ENCODE measurements at places on chromosomes 7 and 10.

DNA sequence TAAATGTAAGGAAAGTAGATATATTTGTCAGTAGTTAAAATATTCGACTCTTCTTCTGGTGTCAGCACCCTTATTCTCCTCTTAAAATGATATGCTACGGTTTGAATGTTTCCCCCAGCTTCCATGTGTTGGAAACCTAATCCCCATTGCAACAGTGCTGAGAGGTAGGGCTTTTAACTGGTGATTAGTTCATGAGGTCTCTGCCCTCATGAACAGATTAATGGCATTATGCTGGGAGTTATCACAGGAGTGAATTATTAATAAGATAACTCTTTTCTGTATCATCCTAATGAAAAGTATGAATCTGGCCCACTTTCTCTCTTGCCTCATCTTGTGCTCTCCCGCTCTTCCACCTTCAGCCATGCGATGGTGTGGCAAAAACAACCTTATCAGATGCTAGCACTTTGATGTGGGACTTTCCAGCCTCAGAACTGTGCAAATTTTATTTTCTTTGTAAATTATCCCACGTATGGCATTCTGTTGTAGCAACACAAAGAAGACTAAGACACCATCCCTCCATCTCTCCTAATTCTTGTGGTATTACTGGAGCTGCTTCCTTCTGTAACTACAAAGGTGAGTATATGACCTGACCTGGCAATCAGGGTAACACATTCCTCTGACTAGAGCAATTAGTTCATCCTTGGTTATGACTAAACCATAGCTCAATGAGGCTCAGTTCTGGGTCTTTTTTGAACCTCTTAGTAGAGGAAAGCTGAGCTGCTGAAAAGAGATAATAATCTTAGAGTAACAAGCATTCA, 171.1 kb upstream of the TMEM196 start:
- DNase-seq, result no peak

- DNase-seq, result no peak
Measured at GRCh38 chr7:131038153-131038552, 289.5 kb upstream of the MKLN1 start.

DNA sequence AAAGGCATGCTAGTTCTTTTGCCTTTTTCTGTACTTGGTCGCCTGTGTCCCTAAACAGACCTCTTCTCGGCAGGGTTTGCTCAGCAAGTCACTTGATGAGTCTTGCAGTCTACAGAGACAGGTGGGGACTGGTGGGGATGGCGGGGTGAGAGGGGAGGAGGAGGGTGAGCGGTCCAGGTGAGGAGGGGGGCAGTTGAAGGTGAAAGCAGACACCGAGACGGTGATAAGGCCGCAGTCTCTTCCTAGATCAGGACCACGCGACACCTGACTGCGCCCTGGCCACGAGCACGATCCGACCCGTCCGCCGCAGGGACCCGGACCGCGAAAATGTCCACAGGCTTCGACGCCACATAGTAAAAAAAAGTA, 566 bp downstream of the ASNS start:
- no peak for DNase-seq

DNA sequence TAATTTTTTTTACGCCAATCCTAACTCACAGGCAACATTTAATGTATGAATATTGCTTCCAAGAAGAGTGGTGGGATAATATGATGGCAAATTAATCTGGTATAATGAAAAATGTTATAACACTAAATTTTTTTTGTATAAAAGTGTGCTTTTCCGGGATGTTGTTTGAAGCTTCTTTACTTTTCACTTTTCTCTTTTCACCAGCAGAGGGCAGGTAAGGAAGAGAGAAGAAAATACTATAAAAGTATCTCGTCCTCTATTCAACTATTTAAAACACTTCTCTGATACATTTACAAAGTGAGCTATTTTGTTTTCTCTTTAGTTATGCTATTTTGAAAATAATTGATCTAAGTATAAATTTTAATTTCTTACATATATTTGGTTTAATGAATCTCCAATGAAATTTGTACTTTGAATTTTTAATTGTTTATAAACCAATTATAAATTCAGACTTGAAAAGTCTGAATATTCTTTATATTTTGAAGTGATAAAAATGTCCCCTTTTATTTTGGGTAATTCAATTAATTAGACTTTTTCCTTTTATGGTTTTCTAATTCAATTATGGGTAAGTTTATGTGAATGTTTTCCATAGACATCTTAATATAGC, 20.7 kb upstream of the CFTR start:
- DNase-seq, result no peak

DNA sequence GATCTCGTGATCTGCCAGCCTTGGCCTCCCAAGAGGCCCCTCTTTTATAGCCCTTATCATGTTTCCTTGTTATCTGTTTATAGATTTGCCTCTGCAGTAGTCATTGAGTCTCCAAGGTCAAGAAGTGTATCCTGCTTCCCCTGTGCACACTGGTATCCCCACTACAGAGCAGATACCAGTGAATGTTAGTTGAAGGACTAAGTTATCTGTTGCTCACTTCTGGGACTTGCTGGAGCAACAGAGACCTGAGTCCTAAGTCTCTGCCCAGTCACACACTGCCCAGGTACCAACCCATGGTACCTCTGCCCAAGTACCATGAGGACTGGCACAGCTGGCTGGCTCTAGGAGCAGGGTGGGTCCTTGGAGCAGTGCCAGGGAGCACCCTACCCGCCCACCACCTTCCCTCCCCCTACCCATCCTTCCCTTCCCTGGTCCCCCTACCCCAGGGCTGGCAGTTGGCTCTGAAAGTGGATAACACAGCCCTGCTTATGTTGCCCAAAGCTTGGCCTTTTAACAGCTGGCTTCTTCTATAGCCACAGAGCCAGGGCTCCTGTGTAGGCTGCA, 26.5 kb upstream of the PDCD4 start:
- no peak for DNase-seq

- no peak for DNase-seq
Measured at GRCh38 chr10:58806970-58807628, 294.4 kb downstream of the BICC1 start.

DNA sequence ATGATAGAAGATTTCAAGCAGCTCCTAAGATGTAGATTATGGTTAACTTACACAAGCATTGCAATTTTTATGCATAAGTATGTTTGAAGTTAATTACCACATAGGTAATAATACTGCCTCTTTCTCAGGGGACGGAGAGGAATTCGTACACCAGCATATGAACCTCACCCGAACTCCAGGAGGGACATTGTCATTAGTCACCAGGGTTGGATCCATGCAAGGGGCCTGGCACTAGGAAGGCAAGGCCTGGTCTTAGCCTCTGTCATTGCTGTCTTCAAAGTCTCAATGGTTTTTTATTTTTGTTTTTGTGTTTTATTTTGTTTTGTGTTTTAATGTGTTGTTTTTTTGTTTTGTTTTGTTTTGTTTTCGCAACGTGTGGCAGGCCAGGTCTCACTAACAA, 145.6 kb upstream of the PPP2R2D start:
- DNase-seq, result no peak

- no peak for DNase-seq
Measured at GRCh38 chr10:123463181-123463580, 203.0 kb upstream of the GPR26 start.

- DNase-seq, result peak; percentile 44
Measured at GRCh38 chr7:139855498-139856270, 26.6 kb downstream of the TBXAS1 start.

DNA sequence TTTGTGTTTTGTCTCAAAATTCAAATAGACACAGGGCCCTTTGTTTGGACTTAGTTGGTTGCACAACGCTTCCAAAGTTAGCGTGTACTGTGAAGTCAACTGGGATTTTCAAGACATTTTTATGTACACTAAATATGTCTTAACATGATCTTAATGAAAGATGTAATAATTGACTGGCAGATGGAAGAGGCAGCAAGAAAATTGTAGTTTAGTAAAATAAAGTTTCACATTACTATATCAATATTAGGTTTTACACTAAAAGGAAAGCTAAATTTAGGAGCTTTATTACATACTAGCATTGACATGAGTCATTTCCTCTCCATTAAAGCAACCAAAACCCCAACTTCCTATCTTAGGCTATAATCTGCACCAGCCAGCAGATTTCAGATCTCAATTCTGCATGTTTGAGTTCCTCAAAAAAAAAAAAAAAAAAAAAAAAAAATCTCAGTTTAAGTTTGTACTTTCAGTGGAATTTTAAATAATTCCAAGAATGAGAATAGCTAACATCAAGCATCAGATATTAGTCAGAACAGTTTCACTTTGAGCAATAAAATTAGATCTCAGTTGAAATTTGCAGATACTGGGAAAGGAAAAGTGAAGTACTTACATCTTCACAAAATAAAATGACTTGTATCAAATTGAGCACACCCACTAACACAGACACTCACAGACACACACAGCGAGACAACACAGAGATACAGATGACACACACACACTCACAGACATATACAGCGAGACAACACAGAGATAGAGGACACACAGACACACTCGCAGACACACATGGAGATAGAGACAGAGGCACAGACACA, 346.6 kb upstream of the KLF6 start:
- no peak for DNase-seq

DNA sequence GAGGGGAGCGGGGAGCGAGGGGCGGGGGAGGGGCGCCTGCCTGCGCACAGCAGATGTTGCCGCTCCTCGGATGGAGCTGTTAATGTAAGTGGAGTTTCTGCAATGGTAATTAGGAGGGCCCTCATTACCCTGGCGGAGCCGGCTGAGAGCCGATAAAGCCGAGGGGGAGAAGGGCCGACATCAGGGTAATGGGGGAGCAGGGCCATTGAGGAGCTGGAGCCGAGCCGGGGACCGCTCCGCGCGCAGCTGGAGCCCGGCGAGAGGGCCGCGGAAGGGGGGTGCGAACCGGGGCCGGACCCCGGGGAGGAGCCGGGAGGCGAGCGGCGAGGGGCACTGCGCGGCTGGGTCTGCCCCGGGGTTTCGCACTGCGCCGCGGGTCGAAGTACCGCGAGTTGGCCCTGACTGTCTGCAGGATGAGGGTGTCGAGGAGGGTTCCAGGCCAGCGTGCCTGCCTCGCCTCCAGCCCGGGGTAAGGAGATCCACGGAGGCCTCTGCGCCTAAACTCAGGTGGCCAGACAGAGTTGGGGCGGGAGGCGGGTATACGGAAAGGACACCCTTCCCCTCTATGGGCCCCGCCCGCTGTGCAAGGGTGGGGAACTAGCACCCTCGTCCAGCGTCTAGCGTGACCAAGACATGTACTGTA, 55.0 kb upstream of the LBX1 start:
- DNase-seq, result no peak

DNA sequence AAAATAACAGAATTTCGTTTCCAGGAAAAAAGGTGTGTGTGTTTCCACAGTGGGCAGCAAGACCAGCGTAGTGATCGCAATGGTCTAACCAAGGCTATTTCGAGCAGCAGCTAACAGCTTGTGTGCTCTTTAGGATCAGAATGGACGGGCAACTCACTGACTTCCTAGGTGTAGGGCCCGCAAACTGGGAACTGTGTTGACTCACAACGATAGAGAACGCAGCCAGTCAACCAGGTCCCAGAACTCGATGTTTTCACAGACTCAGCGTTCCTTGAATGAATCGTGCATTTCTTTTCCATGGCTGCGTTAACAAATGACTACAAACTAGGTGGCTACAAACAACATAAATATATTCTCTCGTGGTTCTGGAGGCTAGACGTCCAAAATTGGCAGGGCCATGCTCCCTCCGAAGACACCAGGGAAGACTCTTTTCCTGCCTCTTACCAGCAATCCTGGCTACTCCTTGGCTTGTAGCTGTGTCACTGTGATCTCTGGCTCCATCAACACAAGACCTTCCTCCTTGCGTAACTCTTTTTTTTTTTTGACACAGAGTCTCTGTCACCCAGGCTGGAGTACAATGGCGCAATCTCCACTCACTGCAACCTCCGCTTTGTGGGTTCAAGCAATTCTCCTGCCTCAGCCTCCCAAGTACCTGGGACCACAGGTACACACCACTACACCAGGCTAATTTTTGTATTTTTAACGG, 39.1 kb downstream of the PODXL start:
- no peak for DNase-seq

- peak; percentile 87 for DNase-seq
Measured at GRCh38 chr7:70693686-70694433, 438.1 kb upstream of the GALNT17 start.

GRCh38 chr7:151406051-151406875, 3.6 kb downstream of the WDR86 start:
- no peak for DNase-seq

- no peak for DNase-seq
Measured at GRCh38 chr7:98659756-98660155, 42.7 kb downstream of the NPTX2 start.

- DNase-seq, result no peak
Measured at GRCh38 chr7:152161171-152161570, 135.7 kb downstream of the GALNT11 start.

- no peak for DNase-seq
Measured at GRCh38 chr7:27031289-27032172, 64.3 kb downstream of the HOXA1 start.

- DNase-seq, result no peak
Measured at GRCh38 chr10:11026773-11027172, 9.1 kb downstream of the CELF2 start.

DNA sequence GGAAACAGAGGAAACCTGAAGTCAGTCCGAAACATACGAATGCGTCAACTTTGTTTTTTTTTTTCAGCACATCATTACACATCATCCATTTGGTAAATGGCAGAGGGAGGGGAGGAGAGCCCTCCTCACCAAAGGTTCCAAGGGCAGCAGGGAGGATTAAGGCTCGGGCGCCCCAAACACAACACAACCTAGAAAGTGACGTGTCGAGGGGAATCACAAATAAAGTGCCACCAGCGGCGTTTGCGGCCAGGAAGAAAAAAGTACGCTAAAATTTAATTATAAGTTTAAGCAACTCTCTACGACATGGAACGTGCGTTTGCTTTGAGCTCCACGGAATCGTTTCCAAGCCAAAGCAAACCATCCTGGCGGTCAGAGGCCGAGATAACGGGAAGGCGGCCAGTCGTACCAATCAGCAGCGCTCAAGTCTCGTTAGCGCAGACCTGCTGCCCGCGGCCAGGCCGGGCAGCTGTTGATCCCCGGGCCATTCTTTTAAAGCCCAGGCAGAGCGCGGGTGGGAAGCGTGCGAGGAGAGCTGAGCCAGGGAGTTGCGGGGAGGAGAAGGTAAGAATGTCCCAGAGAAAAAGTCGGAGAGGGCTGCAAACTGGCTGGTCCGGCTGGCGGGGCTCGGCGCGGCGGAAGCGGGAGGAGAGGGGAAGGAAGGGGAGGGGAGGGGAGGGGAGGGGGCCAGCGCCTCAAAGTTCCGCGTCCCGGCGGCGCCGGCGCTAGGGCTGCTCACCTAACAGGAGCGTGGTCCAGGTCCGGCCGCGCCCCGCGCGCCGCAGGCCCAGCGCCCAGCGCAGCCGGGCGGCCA, 719 bp downstream of the DPY19L1 start:
- no peak for DNase-seq

GRCh38 chr7:157797361-157797760, 460.6 kb downstream of the DNAJB6 start:
- no peak for DNase-seq
